Neural crest cell (in vitro differentiated cells): ENCODE measurements at places on chromosomes 2 and 18. TPM values are rescaled to one million over a fixed set of nuclear protein-coding genes. Genes with fewer than 3 reads are reported as not detected.

GRCh38 chr18:44048846-44049245, 631.8 kb upstream of the SETBP1 start:
- DNase-seq: no peak
- no peaks in the 10 kb centered on the region for H3K4me1 ChIP-seq
- H3K27ac ChIP-seq: no peak overlapping the region
- H3K4me3 ChIP-seq: no peak overlapping the region

GRCh38 chr18:56083523-56084287, 495.7 kb upstream of the TCF4 start:
- peak overlapping the region; percentile 87 for H3K27ac ChIP-seq
- no peaks in the 10 kb centered on the region for H3K36me3 ChIP-seq
- H3K27me3 ChIP-seq: no peaks in the 10 kb centered on the region
- DNase-seq: no peak

Gene ASIC4
- total RNA-seq: 1.0 and 1.5 TPM in 2 replicates

- H3K36me3 ChIP-seq: no peaks in the 10 kb centered on the region
- no peaks in the 10 kb centered on the region for H3K27me3 ChIP-seq
- H3K4me3 ChIP-seq: no peak overlapping the region
Observed at GRCh38 chr2:190742431-190742830, 93.5 kb downstream of the NAB1 start.

Gene RAB6C
- 0.16 TPM in 1 of 2 replicates, not detected in the other for total RNA-seq

DNA sequence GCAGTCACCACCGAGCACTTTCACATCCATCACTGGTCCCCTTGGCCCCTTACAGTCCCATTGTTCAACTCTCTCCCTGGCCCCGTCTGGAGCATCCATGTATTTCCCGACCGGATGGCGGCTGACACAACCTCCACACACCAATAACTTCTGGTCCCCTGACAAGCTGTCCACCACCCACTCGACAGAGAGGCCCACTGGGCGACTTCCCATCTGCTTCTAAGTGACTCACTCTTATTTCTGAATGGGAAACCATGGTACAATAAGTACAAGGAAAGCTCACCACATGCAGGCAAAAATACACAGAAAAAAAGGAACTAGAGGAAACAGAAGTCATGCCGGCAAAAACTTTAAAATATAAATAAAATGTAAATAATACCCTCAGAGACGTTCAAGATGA, 82.9 kb upstream of the RAB12 start:
- no peak for DNase-seq
- no peaks in the 10 kb centered on the region for H3K4me1 ChIP-seq
- no peaks in the 10 kb centered on the region for H3K36me3 ChIP-seq
- no peak overlapping the region for H3K4me3 ChIP-seq
- H3K27me3 ChIP-seq: peaks cover 14% of the 10 kb centered on the region

DNA sequence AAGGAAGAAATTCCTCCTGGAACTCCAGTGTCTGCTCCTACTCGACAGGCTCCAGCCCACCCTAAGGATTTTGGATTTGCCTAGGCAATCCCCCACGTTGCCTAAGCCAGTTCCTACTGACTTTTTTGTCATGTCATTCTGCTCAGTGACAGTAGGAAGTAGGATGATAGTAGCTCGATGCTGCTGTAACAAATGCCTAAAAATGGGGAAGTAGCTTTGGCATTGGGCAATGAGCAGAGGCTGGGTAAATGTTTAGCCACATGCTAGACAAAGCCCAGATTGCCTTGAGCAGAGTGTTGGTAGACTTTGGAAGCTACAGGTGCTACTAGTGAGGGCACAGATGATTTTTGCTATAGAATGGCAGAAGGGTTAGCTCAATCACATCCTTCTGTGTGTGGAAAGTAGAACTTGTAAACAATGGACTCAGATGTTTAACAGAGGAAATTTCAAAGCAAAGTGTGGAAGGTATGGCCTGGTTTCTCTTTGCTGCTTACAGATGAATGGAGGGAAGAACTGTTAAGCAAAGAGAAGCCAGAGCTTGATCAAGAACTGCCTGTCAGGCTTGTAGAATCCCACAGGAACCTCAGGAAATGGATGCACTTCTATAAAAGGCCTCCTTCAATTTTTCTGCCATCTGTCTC, 154.8 kb downstream of the RNF144A start:
- H3K27me3 ChIP-seq: no peaks in the 10 kb centered on the region
- no peak overlapping the region for H3K4me3 ChIP-seq
- no peak overlapping the region for H3K27ac ChIP-seq
- peaks cover 17% of the 10 kb centered on the region for H3K36me3 ChIP-seq
- H3K4me1 ChIP-seq: no peaks in the 10 kb centered on the region

Gene SCN2A
- total RNA-seq: 0.47 and 0.55 TPM in 2 replicates

GRCh38 chr2:194992648-194993047, 664.4 kb upstream of the SLC39A10 start:
- H3K4me1 ChIP-seq: no peaks in the 10 kb centered on the region
- H3K27me3 ChIP-seq: no peaks in the 10 kb centered on the region
- H3K36me3 ChIP-seq: no peaks in the 10 kb centered on the region
- no peak overlapping the region for H3K4me3 ChIP-seq

- H3K36me3 ChIP-seq: no peaks in the 10 kb centered on the region
- H3K27me3 ChIP-seq: no peaks in the 10 kb centered on the region
- no peak for DNase-seq
- no peak overlapping the region for H3K27ac ChIP-seq
- H3K4me3 ChIP-seq: no peak overlapping the region
Observed at GRCh38 chr2:195022508-195022830, 634.6 kb upstream of the SLC39A10 start.

DNA sequence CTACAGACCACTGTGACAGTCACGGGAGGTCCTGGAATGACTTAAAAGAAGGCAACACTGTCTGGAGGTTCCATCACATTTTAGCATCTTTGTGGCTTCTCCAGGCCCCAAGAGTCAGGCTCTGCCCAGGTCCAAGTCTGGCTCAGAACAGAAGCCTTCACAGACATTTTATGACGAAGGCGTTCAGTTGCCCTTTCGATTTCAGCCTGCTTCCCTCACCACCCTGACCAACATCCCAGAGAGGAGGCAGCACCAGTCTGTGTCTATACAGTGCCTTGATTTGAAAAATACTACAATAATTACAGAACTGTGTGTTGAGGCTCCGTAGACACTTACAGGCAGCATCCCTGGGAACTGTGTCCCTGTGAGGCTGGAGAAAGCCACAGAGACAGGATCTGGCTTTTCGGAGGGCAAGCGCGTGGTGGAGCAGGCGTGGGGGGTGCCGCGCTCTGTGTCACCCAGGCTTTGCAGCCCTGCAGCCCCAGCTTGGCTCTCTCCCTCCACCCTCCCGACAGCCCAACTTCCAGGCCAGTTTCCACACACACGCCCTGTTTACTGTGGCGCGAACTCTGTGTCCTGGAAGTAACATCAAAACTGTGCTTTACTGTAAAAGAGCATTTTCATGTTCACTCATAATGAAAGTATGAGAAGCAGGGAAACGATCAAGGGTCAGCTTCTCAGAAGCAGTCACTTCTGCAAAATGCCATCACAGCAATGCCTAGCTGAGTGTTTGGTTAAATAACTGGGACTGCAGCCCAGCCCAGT, 153.5 kb upstream of the ALKAL2 start:
- peaks cover 4% of the 10 kb centered on the region for H3K4me1 ChIP-seq
- no peaks in the 10 kb centered on the region for H3K27me3 ChIP-seq
- no peak overlapping the region for H3K4me3 ChIP-seq
- no peak for DNase-seq
- H3K36me3 ChIP-seq: no peaks in the 10 kb centered on the region

DNA sequence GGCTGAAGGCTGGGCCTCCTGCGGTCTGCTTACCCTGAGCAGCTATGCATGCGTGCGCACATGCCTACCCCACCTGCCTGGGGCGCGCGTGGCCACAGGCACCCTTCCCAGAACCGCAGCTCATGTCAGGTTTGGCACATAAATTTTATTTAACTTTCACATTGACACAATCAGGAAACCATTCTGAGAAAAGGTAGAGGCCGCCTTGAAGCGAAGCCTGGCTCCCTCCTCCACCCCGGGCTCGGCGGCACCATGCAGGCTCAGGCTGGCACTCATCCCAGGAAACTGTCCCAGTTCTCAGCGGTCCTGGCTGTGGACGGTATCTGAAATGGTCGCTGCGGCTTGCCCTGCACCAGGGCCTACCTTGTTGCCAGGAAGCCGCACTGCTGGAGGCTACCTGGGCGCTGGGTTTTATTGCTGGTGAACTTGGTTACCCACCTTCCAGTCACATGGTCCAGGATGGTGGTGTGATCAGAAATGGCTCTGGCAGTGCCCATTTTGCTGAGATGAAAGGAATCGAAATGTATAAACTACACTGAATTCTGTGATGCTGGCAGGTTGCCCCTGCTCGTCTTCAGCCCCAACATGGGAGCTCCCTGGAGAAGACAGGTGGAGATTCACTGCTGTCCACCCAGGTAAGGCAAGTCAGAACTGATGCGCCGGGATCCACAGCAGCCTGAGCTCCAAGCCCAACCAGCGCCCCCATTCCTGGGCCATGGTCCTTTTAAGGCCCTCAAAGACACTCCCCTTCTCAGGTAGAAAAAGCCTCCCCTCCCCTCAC, 25.5 kb downstream of the CHST10 start:
- H3K4me1 ChIP-seq: no peaks in the 10 kb centered on the region
- peaks cover 22% of the 10 kb centered on the region for H3K36me3 ChIP-seq
- DNase-seq: no peak
- no peaks in the 10 kb centered on the region for H3K27me3 ChIP-seq
